ENCODE measurements at places on chromosomes 6 and 20.

DNA sequence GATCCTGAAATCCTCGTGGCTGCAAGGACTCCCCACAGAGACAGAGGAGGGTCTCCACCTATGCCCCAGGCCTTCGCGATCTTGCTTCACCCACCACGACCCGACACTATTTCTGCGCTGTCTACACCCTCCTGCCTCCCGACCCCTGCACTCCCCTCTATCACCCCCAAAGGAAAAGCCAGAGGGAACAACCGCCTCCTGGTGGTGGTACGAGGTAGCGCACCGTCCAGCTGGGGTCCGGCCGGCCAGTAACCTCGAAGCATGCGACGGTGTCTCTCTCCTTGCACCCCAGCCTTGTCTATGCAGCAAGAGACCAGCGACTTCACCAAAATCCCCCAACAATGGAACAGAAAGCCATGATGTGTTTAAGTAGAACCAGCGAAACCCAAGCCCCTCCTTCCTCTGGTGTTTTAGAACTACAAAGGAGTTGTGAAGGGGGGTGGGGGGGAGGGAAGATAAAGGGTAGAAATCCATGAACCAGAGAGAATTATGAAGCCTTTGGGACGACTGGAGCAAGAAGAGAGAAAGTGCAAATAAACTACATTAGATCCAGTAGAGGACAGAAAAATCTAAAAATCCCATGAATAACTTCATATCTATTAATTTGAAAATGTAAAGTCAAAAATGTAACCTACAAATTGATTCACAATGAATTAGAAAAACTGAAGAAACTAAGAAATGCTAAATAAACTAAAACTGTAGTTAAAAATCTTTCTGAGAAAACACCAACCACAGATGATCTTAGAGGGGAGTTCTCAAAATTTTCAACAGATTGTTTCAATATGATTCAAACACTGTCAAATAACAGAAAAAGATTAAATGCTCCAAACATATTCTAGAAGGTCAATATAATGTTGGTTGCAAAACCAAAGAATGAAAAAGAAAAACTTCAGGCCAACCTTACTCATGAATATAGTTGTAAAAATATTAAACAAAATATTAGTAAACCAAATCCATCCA is 168.0 kb downstream of the CDK19 start:
- no peaks in the 10 kb centered on the region for H3K27me3 ChIP-seq
- no peak overlapping the region for H3K27ac ChIP-seq
- no peak overlapping the region for H3K4me3 ChIP-seq
- peaks cover 14% of the 10 kb centered on the region for H3K36me3 ChIP-seq
- no peak for DNase-seq

DNA sequence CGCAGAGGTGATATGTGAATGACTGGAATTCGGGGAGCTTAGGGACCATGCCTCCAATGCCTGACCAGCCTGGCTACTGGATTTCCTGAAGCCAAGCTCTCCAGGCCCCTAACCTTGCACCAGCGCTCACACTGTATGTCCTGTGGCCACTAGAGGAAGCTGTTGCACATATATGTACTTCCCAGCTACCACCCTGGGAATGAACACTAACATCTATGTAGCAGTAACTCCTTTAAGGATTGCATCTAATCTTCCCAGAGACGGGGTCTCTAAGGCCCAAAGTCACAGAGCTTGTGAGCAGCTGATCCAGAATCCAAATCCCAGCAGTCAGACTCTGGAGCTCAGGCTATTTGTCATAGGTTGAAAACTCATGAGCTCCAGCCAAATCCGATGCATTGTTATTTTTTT is 20.4 kb upstream of the BPIFB1 start:
- H3K27me3 ChIP-seq, result peaks cover 35% of the 10 kb centered on the region
- DNase-seq, result no peak
- no peaks in the 10 kb centered on the region for H3K36me3 ChIP-seq
- H3K27ac ChIP-seq, result no peak overlapping the region

GRCh38 chr6:157236040-157236725 is 87.1 kb downstream of the TMEM242 start:
- peaks cover 34% of the 10 kb centered on the region for H3K4me1 ChIP-seq
- peaks cover 3% of the 10 kb centered on the region for H3K36me3 ChIP-seq
- DNase-seq, result no peak
- H3K4me3 ChIP-seq, result peak overlapping the region; percentile 88

GRCh38 chr20:3239026-3239866 is at the start of gene SLC4A11:
Gene SLC4A11, minus strand, starts transcription at chr20:3239190. Its CDS starts 53 bp downstream, at chr20:3239137.
- no peak within 1 kb of the TSS for H3K27ac ChIP-seq
- H3K27me3 ChIP-seq, result peaks cover 94% of the 10 kb centered on the region
- peaks cover 14% of the 10 kb centered on the region for H3K4me1 ChIP-seq
- peak; percentile 59 for DNase-seq

DNA sequence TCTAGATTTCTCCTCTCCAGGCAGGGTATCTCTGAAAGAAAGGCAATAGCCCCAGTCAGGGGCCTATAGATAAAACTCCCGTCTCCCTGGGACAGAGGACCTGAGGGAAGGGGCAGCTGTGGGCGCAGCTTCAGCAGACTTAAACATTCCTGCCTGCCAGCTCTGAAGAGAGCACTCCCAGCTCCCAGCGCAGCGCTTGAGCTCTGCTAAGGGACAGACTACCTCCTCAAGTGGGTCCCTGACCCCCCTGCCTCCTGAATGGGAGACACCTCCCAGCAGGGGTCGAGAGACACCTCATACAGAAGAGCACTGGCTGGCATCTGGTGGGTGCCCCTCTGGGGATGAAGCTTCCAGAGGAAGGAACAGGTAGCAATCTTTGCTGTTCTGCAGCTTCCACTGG is 556.9 kb downstream of the EPM2A start:
- H3K27me3 ChIP-seq, result no peaks in the 10 kb centered on the region
- no peaks in the 10 kb centered on the region for H3K4me1 ChIP-seq
- no peak overlapping the region for H3K27ac ChIP-seq
- H3K36me3 ChIP-seq, result no peaks in the 10 kb centered on the region
- H3K4me3 ChIP-seq, result no peak overlapping the region
- no peak for DNase-seq

DNA sequence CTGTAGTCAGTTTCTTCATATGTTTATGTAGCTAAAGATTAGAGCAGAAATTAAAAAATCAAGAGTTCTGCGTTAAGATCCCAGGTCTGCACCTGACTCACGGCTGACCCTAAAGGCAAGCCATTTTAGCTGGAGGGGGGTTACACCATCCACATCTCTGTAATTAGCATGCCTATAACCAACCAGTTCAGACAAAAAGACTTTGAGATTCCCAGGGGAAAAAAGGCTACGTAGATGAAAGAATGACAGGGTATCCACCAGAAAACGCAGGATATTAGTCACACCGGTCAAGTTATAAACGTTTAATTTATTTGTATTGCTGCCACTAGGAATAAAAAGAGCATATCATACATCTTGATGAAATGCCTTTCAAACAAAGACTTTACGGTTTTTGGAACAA is 299.1 kb downstream of the FOXC1 start:
- DNase-seq, result no peak
- H3K36me3 ChIP-seq, result no peaks in the 10 kb centered on the region
- no peaks in the 10 kb centered on the region for H3K4me1 ChIP-seq
- H3K27ac ChIP-seq, result no peak overlapping the region
- H3K27me3 ChIP-seq, result no peaks in the 10 kb centered on the region

- peaks cover 33% of the 10 kb centered on the region for H3K4me1 ChIP-seq
- no peak overlapping the region for H3K27ac ChIP-seq
- DNase-seq, result peak; percentile 54
Measured at GRCh38 chr20:41133709-41134361, 3.5 kb upstream of the PLCG1 start.

GRCh38 chr6:50653253-50653652 is 60.1 kb upstream of the TFAP2D start:
- no peaks in the 10 kb centered on the region for H3K27me3 ChIP-seq
- no peak overlapping the region for H3K4me3 ChIP-seq
- no peak overlapping the region for H3K27ac ChIP-seq
- H3K36me3 ChIP-seq, result no peaks in the 10 kb centered on the region

- H3K27me3 ChIP-seq, result no peaks in the 10 kb centered on the region
- no peak for DNase-seq
- no peak overlapping the region for H3K4me3 ChIP-seq
- H3K27ac ChIP-seq, result no peak overlapping the region
Measured at GRCh38 chr6:166514196-166514595, 72.3 kb downstream of the RAMACL start.

DNA sequence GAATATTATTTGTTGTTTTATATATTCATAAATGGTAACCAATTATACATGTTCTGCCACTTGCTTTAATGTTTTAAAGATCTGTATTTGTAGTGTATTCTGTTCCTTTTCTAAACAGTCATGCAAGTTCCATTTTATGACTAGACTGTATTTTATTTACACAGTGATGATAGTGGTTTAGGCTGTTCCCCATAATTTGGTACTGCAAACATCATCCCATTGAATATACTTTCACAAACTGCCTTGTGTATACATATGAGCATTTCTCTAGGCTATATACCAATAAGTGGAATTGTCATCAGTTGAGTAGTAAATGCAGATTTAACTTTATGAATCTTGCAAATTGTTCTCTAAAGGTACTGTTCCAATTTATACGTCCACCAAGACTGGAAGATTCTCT is 738.0 kb downstream of the EPHA7 start:
- H3K27me3 ChIP-seq, result no peaks in the 10 kb centered on the region
- no peaks in the 10 kb centered on the region for H3K36me3 ChIP-seq
- no peaks in the 10 kb centered on the region for H3K4me1 ChIP-seq
- no peak overlapping the region for H3K27ac ChIP-seq

DNA sequence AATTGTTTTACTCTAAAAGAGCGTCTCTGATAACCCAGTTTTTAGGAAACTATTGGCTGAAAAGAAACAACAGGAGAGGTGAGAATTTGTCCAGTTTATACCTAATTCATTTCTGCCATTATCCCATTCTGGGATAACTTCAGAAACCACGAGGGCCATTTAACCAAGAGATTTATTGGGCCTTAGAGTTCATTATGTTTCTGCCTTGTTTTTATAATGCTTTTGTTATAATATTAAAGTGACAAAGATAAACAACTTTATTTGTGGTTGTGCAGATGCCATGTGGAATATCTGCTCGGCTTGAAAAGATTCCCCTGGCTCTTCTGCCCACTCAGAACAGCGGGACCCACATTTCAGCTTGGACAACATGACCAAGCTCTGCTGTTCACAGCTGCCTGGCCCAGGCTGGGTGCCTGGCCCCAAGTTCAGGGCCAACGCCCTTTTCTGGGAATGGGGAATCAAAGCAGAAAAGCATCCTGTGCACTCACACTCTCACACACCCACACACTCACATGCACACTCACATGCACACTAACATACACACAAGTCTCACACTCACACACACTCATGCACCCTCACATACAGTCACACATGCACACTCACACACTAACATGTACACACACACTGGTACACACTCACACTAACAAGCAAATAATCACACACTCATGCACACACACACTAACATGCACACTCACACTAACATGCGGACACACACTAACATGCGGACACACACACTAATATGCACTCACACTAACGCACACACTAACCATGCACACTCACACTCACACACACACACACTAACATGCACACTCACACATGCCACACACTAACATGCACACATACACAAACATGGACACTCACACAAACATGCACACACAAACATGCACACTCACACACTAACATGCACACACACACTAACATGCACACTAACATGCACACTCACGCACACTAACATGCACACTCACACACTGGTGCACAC is 86.7 kb upstream of the NEDD9 start:
- DNase-seq, result no peak
- peak overlapping the region; percentile 38 for H3K27ac ChIP-seq
- peaks cover 38% of the 10 kb centered on the region for H3K4me1 ChIP-seq
- peaks cover 56% of the 10 kb centered on the region for H3K36me3 ChIP-seq
- no peak overlapping the region for H3K4me3 ChIP-seq

- peaks cover 23% of the 10 kb centered on the region for H3K4me1 ChIP-seq
- no peaks in the 10 kb centered on the region for H3K27me3 ChIP-seq
- H3K4me3 ChIP-seq, result no peak overlapping the region
- peak; percentile 25 for DNase-seq
- H3K27ac ChIP-seq, result no peak overlapping the region
Measured at GRCh38 chr6:159008656-159009288, 8.8 kb upstream of the RSPH3 start.

All from activated naive CD4-positive, alpha-beta T cell treated with anti-CD3 and anti-CD28 coated beads, Interleukin-2, amount 10 ng/mL, durations not matched to agents 7 days and 5 days (primary cell).